Mucosa of gallbladder (tissue), 1 donor: ENCODE measurements at places on chromosomes 2 and 18.

- no peak for DNase-seq
Measured at GRCh38 chr2:130820279-130820861, 16.3 kb upstream of the ARHGEF4 start.

- no peak for DNase-seq
Measured at GRCh38 chr2:25330937-25331336, 10.8 kb downstream of the DNMT3A start.

GRCh38 chr2:43157506-43158246 lies 68.7 kb downstream of the ZFP36L2 start:
- DNase-seq = no peak

DNA sequence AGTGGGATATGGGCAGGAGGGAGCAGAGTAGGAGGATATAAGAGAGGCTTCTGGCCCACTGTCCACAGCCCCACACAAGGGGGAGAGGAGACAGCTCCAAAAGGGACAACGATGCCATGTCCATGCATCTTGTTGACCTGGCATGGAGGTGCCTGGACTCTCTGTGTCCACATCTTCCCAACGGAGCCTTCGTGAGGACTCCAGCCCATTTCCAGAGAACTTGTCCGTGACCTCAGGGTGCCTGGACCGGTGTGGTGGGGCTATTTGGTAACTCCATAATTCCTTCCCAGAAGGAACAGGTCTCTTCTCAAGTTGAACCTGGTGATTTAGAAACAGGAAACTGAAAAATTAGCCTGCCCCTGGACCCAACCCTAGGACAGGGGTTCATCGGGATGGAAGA lies 133.9 kb downstream of the CYP26B1 start:
- DNase-seq = peak; percentile 9

DNA sequence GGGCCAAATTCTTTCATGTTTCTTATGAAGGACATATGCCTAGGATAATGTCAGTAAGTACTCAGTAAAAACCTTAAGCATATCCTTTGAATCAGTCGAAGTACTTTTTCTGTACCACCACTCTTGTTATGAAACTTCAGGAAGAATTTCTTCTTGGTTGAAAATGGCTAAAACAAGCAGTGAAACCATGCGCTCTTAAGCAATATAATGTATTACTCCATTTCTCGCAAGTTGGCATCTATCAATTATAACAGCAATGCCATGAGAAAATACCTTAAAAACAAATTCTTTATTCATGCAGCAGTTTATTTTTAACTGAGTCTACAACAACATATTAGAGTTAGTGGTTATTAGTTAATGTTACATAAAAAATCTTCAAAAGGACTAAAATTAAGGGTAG lies 41.0 kb downstream of the SLC66A3 start:
- no peak for DNase-seq

GRCh38 chr2:28451793-28452533 lies 43.9 kb upstream of the PLB1 start:
- DNase-seq = no peak

DNA sequence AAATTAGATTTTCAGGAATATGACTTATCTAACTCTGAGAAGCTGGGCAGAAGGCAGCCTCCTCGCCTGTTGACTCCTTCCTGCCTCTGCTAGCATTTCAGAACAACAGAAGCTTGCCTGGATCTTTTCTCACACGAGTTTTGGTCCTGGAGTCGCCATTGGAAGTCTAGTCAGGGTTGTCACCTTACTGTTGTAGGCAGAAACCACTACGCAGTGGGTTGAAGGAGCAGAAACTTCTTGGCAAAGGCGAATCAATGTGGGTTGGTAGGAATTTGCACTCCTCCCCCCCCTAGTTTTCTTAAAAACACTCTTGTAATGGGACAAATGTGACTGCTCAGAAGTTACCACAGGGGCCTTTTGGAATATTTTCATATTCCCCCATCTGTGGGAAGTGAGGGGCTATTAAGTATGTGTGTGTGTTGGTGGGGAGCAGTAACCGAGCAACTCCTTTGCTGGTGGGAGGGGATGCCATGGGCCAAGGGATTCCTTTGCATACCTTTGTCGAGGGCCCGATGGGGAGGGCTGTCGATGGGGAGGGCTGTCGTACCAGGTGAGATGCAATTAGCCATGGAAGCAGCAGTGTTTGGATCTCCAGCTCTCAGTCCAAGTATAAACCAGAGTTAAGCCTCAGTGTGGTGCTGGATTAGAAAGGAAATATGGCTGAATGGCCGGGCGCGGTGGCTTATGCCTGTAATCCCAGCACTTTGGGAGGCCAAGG lies 117.4 kb downstream of the FMNL2 start:
- no peak for DNase-seq

DNA sequence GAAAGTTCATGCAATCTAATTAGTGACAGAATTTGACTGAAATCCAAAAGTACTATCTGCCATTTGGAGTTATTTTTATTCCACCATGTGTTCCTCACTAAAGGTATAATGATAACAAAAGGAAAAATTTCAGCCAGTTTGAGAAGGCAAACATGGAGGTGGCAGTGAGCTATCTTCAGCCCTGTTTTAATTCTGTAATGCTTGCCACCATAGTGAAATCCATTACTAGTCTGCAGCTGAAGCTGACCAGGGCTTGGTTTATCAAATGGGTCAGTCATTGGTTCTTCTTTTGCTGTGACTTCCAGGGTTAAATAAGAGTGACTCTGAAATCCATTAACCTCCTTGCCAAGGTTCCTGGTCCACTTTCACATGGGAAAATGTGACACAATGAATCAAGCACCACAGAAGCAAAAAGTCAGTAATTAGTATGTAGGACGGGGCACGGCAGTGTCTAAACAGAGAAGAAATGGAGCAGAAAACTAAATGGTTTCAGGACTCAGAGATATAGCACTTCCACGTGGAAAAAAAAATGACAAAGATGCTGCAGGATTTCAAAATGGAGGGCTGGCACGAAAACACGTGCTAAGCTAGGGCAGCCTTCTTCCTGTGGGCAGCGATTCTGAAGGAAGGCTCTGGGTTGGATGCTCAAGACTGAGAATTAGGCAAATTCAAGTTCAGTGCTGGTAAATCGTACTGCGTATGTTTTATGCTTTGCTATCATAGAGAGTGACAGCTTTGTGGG lies 87.2 kb downstream of the EPHA4 start:
- DNase-seq = no peak

GRCh38 chr2:165013944-165014619 lies 58.8 kb upstream of the SLC38A11 start:
- DNase-seq = no peak

DNA sequence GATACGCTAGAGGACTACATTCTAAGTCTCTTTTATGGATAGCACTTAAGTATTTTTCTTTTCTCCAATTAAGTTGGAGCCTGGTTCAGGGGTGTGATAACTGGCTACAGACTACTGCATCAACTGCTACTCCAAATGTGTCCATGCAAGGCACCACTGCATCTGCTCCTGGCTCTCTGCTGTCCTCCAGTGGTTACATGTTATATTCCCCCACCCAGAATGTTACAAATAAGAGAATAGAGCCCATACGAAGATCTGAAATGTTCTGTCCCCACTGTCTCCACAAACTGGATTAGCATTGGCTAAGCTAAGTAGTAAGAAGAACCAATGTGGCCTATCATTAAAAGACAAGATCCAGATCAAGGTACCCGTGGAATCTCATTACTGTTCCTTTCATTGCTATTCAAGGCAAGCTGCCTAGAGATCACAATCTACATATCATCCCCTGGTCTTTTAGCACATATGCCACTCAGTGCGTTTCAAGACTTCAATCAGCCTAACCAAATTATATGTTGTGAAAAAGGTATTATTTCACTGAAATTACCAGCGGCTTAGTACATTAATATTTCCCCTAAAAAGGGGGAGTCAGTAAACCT lies 308.3 kb upstream of the SLC8A1 start:
- peak; percentile 21 for DNase-seq

DNA sequence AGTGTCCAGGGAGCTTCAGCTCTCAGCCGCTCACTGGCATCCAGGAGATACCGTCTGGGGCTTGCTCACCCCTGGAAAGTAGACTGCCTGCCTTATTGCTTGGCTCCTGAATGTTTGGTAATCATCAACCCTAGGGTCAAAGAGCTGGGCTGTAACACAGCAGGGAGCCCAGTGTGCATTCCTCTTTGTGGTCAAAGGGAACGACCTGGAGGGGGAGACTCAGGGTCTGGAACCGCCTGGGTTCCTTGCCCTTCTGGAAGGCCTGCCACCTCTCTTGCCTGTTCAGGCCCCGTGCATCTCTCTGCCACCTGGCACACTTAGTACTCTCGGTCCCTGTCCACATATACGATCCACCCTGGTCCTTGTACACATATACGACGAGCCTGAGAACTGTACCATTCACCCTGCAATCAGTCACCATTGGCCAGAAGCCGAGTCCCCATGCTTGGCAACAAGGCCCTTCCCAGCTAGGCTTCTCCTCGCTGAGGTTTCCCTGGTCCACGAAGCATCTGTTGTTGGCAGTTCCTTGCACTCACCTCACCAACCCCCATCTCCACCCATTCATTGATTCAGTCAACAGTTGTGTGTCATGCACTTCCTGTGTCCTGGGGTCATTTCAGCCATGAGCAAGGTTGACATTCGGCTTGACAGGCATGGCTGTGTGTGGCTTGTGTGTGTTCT lies at the start of gene NAT8:
Gene NAT8, minus strand, starts transcription at position 85 of the 681 bp plus-strand sequence. CDS start 794 bp downstream, outside the sequence.
- peak; percentile 67 for DNase-seq

DNA sequence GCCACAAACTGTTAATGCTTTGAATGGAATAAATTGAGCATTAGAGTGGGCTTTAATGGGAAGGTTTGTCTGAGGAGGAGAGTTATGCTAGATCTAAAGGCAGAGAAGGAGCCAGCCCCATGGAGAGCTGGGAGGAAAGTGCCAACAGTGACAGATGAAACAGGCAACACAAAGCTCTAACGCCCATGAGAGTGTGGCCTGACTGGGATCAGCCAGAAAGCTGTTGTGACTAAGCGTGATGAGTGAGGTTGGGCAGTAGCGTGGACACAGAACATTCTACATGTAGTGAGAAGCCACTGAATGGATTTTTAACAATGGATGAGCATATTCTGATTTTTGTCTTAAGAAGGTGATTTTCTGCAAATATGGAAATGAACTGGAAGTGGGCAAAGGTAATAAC lies 185.3 kb upstream of the SIX2 start:
- DNase-seq = no peak

GRCh38 chr2:222545823-222546795 lies 109.8 kb downstream of the FARSB start:
- no peak for DNase-seq

- DNase-seq = no peak
Measured at GRCh38 chr2:137940154-137940553, 24.1 kb upstream of the HNMT start.

GRCh38 chr18:79816092-79816491 lies 18.4 kb downstream of the KCNG2 start:
- DNase-seq = no peak

GRCh38 chr2:26191316-26192159 lies 18.6 kb downstream of the GAREM2 start:
- DNase-seq = no peak

DNA sequence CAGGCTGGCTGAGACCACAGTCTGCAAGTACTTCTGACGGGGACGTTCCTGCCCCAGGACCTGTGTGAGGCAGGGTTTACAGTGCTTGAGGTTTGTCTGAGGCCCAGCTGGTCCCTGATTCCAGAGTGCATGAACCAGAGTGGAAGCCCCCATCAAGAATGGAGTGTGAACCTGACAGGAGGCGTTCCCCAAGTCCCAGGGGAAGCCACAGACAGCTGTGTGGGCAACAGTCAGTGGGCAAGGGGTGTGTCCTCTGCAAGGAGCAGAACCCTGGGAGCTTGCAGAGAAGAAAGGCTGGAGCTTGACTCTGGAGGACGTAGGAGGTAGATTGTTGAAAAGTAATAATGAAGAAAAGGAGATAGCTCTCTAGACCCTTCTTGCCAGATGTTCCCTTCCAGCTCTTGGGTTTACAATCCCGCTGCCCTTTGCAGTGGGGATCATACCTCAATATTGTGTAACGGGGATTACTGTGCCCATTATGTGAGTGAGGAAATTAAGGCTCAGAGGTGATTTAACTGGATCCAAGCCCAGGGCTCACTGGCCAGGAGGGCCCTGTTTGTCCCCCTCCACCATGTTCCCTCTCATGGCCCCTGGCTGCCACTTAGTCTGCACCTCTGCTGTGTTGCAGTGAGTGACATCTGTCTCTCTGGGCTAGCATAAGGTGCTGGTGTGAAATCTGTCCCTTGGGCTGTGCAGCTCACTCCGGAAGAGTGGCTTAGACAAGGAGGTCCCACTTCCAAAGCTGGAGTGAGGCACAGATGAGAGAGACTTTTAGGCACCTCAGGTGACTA lies 6.2 kb downstream of the DBI start:
- no peak for DNase-seq

GRCh38 chr2:110101280-110101844 lies 14.3 kb downstream of the MALL start:
- DNase-seq = peak; percentile 94

- DNase-seq = no peak
Measured at GRCh38 chr18:3111523-3112240, 98.7 kb upstream of the LPIN2 start.

DNA sequence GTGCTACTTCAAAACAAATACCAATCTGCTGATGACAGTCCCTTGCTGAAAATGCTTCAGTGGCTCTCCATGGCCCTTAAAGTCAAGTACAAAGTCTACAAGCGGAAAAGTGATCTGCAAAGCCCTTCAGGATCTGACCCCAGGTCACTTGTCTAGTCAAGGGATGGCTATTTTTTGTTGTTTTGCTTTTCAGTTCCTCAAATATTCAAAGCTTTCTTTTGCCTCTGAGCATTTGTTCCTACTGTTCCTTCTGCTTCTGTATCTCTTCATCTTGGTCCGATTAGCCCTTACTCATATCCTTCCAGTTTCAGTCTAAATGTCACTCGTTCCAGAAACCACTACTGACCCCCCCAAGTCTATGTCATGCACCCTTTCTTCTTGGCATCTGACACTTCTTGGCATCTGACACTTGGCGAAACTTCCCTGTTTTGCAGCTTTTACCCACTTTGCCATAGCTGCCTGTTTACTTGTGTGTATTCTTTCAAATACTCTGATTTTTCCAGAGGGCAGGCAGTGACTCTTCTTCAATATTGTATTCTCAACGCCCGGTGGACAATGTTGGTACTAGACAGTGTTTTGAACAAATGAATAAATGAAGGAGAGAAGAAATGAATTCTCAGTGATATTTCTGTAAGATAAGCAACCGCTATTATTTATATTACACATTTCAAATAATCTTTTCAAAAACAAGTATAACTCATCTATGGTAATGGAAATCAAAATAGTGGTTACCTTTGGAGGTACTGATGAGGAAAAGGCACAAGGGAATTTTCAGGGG lies 175.9 kb upstream of the FN1 start:
- DNase-seq = no peak

GRCh38 chr18:1544016-1544415 lies 639.3 kb downstream of the ADCYAP1 start:
- DNase-seq = no peak

GRCh38 chr18:36688020-36688965 lies 140.5 kb downstream of the TPGS2 start:
- peak; percentile 69 for DNase-seq

DNA sequence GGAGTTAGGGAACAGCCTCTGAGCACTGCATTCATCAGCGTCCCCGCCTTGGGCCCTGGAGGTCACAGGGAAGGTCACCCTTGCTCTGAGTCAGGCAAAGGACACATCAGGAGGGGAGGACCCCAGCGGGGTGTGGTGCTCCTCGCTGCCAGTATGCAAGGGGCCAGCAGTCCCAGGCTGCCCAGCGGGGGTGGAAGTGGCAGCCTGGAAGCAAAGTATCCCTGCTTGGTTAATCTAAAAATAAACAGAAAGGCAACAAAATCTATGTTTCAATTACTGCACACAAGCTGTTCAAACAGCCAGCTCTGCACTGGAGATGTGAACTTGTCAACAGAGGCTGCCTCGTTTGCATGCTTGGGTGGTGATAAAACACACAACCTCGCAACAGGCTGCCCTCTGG lies 164.1 kb downstream of the KLHL29 start:
- no peak for DNase-seq
